ENCODE measurements at places on chromosomes 3 and 15.

- no peak for DNase-seq
Observed at GRCh38 chr3:66490214-66490613, 10.6 kb downstream of the LRIG1 start.

DNA sequence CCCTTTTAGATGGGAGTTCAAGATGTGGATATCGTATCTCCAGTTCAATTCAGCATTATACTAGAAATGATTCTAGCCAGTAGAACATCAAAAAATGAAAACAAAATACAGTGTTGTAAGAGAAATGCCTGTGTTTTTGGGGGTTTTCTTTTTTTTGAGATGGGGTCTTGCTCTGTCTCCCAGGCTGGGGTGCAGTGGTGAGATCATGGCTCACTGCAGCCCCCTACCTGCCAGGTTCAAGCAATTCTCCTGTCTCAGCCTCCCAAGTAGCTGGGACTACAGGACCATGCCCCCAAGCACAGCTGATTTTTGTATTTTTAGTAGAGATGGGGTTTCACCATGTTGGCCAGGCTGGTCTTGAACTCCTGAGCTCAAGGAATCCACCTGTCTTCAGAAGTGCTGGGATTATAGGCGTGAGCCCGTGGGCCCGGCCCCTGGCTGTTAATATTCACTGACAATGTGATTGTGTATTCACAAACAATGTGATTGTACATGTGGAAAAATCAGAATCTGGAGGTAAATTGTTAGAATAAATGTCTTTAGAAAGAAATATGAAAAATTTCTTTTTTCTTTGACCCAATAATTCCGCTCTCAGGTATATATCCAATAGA lies 59.0 kb downstream of the ARIH1 start:
- DNase-seq: no peak

GRCh38 chr3:178517665-178518334 lies 18.4 kb upstream of the KCNMB2 start:
- DNase-seq: no peak

GRCh38 chr3:102000620-102001209 lies 151.4 kb downstream of the NFKBIZ start:
- DNase-seq: no peak

GRCh38 chr3:67006460-67006859 lies 8.4 kb downstream of the KBTBD8 start:
- DNase-seq: no peak

- DNase-seq: no peak
Observed at GRCh38 chr3:178705925-178706324, 169.7 kb downstream of the KCNMB2 start.

- DNase-seq: no peak
Observed at GRCh38 chr15:85518979-85519761, 138.8 kb downstream of the AKAP13 start.

DNA sequence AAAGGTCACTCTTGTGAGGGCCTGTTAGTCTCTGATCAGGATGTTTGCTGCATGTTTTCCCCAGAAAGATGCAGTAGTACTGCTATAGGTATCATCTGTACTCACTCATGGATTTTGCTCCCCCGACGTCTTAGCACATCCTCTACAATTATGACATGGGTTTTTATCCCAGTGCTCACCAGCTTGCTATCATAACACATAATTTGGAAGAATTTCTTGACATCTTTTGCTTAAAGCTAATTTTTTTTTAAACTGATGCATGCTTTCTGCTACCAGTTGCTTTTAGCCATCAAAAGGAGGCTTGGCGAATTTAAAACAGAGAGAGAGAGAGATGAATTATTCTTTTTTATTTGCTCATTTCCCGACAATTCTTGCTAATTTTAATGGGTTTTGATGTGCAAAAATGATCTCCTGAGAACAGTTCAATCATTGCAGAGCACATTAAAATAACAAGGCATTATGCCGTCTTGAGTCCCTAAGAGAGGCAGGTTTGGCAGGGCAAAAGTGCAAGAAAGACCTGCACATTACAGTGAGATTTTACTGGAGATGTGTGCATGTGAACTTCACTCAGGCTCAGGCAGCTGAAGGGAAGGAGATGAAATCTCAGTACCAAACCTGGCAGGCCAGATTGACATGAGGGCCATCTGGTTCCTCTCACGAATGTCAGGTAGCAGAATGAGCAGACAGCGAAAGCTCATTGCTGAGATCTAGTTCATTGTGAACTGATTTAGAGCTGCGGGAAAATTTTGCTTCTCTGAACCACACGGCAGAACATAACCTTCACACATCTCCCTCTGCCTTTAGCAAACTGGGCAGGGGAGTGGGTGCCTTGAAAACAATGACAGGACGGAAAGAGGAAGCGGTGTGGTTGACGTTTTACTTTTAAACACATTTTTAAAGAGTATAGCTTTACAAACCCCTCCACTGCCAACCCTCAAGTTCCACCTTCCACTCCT lies 25.9 kb upstream of the GOLGA8B start:
- no peak for DNase-seq

DNA sequence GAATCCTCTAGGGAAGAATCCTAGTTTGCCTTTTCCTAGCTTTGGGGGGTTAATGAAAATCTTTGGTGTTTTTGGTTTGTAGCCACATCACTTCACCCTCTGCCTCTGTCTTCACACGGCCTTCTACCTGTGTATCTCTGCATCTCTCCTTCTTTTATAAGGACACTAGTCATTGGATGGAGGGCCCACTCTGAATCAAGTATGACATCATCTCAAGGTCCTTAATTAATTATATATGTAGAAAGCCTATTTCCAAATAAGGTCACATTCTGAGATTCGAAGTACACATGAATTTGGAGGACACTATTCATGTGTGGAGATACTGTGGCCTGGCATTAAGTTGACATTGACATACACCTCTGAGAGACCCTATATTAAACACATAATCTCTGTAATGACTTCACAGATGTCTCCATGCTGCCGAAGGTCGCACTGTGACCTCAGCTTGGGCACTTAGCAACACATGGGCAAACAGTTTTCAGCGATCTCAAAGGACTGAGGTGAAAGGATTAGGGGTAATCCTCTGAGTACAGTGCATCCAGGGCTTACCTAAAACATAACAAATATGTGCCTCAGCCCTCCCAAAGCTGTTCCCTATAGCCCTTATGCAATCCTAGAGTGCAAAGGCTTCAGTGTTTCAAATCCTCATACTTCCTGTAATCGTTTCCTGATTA lies 446.0 kb downstream of the FGF12 start:
- no peak for DNase-seq

All from AG04449 (cell line).